HT1080 (cell line): ENCODE measurements at places on chromosomes 6 and 20. TPM values are rescaled to one million over a fixed set of nuclear protein-coding genes. Genes with fewer than 3 reads are reported as not detected.

TINAG gene
- not detected in 2 replicates for total RNA-seq

SPEF1 gene
- not detected in 2 replicates for total RNA-seq

COL9A3 gene
- total RNA-seq = 0.08 and 0.84 TPM in 2 replicates

LHFPL5 gene
- 0.70 TPM in 1 of 2 replicates, not detected in the other for total RNA-seq

KCNK16 gene
- not detected in 2 replicates for total RNA-seq

TCP1 gene
- total RNA-seq = 438 and 555 TPM in 2 replicates

PMEPA1 gene
- 6.3 and 7.9 TPM in 2 replicates for total RNA-seq

DUSP15 gene
- 0.30 TPM in 1 of 2 replicates, not detected in the other for total RNA-seq

LY6G6C gene
- total RNA-seq = not detected in 2 replicates

SIRPD gene
- not detected in 2 replicates for total RNA-seq

FLRT3 gene
- total RNA-seq = 3.0 and 4.0 TPM in 2 replicates

MCCD1 gene
- total RNA-seq = not detected in 2 replicates

BPIFB1 gene
- not detected in 2 replicates for total RNA-seq

MUCL3 gene
- total RNA-seq = not detected in 2 replicates

DSP gene
- 3.4 and 4.3 TPM in 2 replicates for total RNA-seq

KCNK5 gene
- not detected in 2 replicates for total RNA-seq

TCP11 gene
- 0.13 TPM in 1 of 2 replicates, not detected in the other for total RNA-seq

FGD2 gene
- 0.08 TPM in 1 of 2 replicates, not detected in the other for total RNA-seq

DLK2 gene
- total RNA-seq = 3.8 and 4.2 TPM in 2 replicates
